Thoracic aorta (tissue), 2 donors: ENCODE measurements at places on chromosomes 2 and 18.

DNA sequence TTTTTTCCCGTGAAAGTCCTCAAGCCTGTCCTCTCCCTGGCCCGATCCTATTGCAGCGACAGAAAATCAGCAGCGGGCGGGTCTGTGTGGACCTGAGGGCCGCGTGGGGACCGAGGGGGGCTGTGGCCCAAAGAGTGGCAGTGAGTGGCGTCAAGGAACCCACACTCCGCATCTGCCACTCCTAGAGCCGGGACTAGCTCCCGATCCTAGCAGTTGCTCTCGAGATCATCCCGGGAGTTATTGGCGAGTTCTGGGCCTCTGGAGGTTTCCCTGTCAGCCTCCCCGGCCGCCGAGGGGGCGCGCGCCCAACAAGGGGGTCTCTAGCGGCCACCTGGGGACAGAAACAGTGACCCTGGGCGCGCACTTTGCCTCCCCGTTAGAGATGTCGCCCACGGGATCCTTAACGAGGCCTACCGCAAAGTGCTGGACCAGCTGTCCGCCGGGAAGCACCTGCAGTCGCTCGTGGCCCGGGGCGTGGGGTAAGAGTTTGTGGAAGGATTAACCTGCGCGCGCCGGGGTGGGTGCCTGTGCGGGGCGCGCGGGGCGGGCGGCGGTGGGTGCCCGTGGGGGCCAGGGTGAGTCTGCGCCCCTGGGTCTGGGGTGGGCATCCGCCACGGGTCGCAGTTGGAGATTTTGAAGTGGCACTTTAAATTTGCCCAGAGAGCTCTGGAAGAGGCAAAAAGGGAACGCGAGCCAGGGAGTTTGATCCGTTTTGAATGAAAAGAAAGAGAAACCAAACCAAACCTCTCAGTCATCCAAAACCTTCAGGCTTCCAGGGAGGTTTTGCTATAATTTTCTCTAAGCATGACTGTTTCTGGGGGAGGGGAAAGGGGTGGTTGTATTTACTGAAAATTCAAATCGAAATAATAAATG, 3.5 kb downstream of the ADCYAP1 start:
- DNase-seq = no peak

DNA sequence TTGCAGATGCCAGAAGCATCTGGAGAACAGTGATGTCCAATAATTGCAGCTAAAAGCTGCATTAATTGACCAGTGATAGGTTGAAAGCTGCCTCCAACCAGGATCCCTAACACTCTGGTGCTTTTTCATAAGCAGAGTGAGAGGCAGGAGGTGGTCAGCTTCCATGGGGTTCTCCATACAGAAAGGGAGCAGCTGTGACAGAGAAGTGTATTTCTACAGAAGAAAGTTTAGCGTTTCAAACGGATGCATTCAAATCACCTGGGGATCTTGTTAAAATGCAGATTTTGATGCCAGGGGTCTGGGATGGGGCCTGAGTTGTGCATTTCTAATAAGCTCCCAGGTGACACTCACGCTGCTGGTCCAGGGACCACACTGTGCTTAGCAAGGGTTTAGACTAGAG, 216.5 kb upstream of the NRP2 start:
- DNase-seq = no peak

DNA sequence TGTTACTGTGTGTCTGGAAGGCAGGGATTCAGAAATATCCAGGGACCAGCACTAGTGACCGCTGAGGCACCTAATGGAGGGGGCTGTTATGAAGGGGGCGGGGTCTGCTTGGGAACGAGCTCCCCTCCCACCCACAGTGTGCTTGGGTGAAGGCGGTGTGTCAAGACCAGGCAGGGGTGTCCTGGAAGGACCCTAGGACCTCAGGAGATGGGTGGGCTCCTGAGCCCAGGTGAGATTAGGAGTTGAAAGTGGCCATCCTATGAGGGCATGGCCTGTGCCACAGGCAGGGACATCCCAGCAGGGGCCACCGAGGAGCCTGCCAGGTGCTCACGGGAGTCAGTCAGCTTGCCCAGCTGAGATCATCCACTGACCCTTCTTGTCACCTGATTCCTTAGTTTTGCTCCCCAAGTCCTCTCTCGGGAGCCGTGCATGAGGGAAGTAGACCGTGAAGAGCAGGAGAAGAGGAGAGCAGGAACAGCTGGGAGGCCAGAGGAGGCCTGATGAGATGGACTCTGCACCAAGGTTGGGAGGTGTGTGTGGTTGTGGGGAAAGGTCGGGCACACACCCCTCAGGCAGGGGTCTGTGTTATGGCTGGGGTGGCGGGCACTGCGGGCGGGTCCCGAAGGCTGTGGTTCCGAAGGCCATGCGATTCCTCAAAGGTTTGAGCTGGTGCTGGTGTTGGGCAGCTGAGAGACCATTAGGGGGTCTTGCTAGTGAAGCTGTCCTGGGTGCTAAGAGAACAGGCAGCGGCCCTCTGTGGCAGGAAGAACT, 180.9 kb upstream of the HS6ST1 start:
- DNase-seq = no peak

GRCh38 chr2:237927986-237928385, 38.8 kb upstream of the UBE2F start:
- no peak for DNase-seq

DNA sequence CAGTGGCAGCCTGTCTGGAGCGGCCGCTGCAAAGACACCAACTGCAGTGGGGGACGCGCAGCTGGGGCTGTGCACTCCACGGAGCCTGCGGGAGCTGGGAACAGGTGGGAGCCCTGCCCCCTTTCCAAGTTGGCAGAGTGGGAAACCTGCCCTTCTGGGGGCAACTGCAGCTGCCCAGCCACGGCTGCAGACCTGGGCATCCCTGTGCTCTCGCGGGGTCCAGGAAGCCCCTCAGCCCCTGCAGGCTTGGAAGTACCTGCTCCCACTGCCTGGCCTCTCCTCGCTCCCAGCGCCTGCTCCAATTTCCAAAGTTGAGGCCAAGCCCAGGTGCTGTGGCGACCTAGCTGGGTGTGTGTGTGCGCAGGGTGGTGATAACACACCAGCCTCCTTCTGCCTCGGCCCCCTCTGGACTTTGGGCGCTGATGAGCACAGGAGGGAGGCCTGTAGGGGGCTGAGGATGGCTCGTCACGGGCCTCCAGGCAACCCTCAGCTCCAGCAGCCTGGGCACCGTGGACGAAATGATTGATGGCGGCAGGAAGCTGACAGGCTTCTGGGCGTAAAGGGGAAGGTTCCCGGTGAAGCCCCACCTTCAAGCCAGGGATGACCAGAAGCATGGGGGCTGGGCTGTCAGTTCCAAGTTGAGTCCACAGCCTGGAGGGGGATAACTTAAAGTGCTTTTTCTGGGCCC, 76.9 kb downstream of the PTPN4 start:
- DNase-seq = no peak

- no peak for DNase-seq
Observed at GRCh38 chr18:5318061-5318700, 22.7 kb upstream of the ZBTB14 start.
